ENCODE measurements at places on chromosomes 3 and 15. TPM values are rescaled to one million over a fixed set of nuclear protein-coding genes. Genes with fewer than 3 reads are reported as not detected.

FHIT gene
- polyA plus RNA-seq, result 25.1 TPM

RAP2B gene
- 7.0 TPM for polyA plus RNA-seq

FILIP1L gene
- 19.4 TPM for polyA plus RNA-seq

GOLGA8T gene
- not detected for polyA plus RNA-seq

AMIGO3 gene
- polyA plus RNA-seq, result 1.0 TPM

NRROS gene
- 3.4 TPM for polyA plus RNA-seq

NR2F2 gene
- polyA plus RNA-seq, result 396 TPM

MKRN3 gene
- 3.1 TPM for polyA plus RNA-seq

SEMA3G gene
- 29.8 TPM for polyA plus RNA-seq

LRTM1 gene
- polyA plus RNA-seq, result not detected

LRRN1 gene
- 21.7 TPM for polyA plus RNA-seq

BAHD1 gene
- polyA plus RNA-seq, result 18.7 TPM

MYL3 gene
- 24.3 TPM for polyA plus RNA-seq
